ENCODE measurements at places on chromosomes 3 and 15. TPM values are rescaled to one million over a fixed set of nuclear protein-coding genes. Genes with fewer than 3 reads are reported as not detected.

GRCh38 chr3:102006812-102007485, 157.6 kb downstream of the NFKBIZ start:
- DNase-seq = peak; percentile 64

GRCh38 chr3:108145578-108145977, 54.7 kb upstream of the CD47 start:
- DNase-seq = no peak

DNA sequence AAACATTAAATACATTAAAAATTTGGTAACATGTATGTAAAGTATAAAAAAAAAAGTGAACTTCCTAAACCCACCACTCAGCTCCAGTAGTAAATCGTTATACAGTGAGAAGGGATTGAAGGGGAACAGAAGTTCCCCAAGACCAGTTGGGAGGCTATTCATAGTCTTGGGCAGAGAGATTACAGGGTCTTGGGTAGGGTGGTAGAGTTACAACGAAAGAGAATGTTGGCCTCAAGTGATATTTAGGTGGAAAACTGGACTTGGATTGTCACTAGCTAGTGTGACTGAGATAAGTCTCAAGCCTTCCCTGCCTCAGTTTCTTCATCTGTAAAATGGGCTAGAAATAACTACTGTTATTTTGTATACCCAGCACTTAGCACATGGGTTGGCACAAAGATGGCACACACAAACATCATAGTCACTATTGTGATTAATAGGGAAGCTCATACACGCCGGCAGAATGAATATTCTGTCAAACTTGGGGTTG, 431 bp upstream of the YEATS2 start:
- no peak for DNase-seq

GRCh38 chr3:52299247-52299878, 11.7 kb downstream of the GLYCTK start:
- DNase-seq = no peak

DNA sequence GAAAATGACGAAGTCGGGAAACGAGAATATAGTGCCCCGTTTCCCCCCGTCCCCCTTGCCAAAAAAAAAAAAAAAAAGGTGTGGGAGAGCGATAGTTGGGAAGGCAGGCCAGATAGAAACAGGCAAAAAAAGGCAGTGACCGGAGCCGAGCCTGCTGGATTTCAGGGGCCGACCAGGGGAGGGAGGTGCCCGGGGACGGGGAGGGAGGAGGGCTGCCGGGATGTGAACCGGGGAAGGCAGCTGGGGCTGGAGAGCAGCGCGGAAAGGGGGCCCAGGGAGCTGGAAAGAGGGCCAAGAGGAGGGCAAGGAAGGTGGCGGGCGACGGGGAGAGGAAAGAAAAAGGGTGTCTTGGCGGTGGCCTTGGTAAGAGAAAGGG, 837 bp downstream of the LRRN1 start:
- peak; percentile 19 for DNase-seq

DNA sequence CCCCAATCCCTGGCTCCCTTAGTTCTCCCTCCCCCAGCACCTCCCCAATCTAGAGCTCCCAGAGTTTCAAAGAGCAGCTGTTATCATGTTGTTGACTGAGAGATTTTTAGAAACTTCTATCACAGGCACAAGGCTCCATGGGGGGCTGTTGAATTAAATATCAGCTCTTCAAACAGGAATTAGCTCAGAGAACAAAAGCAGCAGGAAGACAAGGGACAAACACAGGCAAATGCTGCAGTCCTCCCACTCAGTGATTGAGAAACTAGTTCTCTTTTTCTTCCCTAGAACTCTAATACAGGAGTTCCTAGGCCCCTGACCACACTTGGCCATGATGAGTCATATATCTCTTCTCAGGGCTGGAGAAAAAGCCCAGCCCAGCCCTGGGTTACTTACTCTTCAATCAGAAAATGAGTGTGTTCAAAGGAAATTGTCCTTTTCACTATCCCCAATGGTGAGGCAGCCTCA, 262.1 kb downstream of the IGSF11 start:
- no peak for DNase-seq

DNA sequence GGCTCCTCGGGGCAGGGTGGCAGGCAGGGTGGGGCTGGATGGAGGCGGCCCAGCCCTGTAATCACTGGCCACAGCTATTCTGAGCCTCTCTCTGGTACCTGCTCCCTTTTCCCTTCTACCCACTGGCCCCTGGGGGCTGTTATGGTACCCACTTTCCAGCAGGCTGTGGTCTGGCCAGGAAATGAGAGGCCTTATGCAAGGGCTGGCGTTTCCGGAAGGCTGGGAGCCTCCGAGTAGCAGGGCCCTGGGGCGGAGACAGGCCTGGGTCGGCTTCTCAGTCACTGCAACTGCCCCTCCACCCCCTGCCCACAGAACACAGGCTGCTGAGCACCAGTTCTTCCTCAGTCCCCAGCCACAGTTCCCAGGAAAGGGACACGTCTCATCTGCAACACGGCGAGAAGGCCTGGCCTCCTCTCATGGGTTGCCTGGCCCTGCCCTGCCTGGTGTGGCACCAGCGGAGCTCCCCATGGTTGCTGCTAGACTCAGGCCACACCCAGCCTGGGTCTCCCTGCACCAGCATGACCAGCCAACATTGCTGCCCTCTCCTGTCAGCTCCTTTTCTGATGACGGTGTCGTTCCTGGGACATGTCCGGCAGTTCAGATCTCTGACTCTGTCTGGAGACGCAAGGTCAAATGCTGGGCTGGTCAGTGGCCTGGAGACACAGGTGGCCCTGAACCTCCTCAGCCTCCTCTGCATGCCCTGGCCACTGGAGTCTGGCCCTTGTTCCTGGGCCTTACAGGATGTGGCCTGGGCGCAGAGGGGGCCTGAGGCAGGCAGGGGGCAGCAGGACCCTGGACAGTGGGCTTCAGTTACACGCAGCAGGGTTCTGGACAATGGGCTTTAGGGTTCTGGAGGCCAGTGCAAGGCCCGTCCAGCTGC, 6.5 kb downstream of the CHST13 start:
- no peak for DNase-seq

- DNase-seq = peak; percentile 45
Observed at GRCh38 chr3:126911162-126912026, 71.5 kb upstream of the PLXNA1 start.

The CACNA1D gene
- 0.88 TPM for total RNA-seq

The USP50 gene
- 2.8 TPM for total RNA-seq

The PIERCE2 gene
- total RNA-seq = 1.4 TPM

The NANOGP8 gene
- not detected for total RNA-seq

The SCN5A gene
- total RNA-seq = 1.6 TPM

The GPR87 gene
- total RNA-seq = not detected
